ENCODE measurements at places on chromosomes 3 and 15. TPM values are rescaled to one million over a fixed set of nuclear protein-coding genes. Genes with fewer than 3 reads are reported as not detected.

DNA sequence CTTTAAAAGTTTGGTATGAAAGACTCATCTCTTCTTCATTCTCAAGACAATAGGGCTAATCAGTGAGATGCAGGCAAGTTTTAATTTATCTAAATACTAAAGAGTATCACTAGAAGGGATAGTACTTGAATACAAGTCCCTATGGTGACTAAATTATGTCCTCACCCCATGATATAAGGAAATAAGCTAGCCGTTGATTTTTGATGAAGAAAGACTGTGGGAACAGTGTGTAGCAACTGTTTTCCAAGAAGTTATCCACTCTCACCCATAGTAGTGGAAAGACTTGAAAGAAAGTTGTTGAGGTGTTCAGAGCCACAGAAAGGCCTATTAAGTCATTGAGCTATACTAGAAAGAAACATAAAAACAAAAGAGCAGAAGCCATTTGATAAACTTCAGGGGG, 36.7 kb downstream of the PIK3CA start:
- no peak for DNase-seq

DNA sequence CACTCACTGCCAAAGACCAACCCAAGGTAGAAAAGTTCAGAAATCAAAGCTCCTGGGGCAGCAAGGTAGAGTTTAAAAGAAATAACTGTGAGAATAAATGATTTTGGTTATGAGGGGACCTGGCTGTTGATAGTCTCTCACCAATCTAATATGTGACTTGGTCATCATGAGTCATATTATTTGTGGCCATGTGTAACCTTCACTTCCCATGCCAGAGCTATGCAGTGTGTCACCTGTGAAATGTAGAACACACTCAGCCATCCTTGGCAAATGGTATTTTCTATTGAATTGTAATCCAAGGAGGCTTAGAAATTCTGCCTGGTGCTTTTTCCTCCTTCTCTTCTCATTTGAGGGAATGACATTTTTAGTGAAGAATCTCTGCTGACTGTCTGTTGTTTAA, 184.2 kb upstream of the STAC start:
- no peak for DNase-seq

DNA sequence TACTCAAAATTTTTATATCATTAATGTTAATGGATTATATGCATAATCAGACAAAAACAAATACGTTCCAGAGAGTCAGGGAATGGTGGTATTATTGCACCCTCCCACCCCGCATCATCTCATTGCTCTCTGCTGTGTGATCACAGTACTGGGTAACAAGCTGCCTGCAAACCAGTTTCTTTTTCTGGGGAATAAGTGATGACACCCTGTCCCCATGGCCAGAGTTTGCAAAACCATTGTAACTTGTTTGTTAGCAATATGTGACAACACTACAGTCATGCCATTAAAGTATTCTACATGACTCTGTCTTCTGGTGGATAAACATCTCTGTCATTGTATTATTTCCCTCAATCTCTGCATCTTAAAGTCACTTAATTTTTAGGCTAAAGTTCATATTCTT, 39.5 kb downstream of the ZBTB38 start:
- DNase-seq = no peak

- no peak for DNase-seq
Measured at GRCh38 chr3:66785191-66785909, 212.8 kb upstream of the KBTBD8 start.

- DNase-seq = peak; percentile 97
Measured at GRCh38 chr3:29065211-29065785, 215.6 kb upstream of the RBMS3 start.

DNA sequence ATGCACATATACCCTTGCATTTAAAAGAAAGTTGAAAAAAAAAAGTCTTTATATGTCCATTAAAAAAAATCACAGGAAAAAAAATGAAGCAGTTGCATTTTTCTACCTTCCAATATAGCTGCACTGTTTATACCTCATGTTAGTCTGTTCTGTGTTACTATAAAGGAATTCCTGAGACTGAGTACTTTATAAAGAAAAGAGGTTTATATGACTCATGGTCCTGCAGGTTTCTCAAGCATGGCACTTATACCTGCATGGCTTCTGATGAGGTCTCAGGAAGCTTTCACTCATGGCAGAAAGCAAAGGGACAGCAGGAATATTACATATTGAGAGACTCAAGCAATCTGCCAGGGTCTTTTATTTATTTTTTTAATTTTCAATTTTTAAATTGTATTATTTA, 277.2 kb upstream of the BCHE start:
- DNase-seq = no peak

GRCh38 chr15:80106051-80106450, 46.6 kb downstream of the ZFAND6 start:
- no peak for DNase-seq

- DNase-seq = no peak
Measured at GRCh38 chr3:187720337-187720670, 17.9 kb upstream of the RTP2 start.

- DNase-seq = no peak
Measured at GRCh38 chr3:66923969-66924368, 74.1 kb upstream of the KBTBD8 start.

DNA sequence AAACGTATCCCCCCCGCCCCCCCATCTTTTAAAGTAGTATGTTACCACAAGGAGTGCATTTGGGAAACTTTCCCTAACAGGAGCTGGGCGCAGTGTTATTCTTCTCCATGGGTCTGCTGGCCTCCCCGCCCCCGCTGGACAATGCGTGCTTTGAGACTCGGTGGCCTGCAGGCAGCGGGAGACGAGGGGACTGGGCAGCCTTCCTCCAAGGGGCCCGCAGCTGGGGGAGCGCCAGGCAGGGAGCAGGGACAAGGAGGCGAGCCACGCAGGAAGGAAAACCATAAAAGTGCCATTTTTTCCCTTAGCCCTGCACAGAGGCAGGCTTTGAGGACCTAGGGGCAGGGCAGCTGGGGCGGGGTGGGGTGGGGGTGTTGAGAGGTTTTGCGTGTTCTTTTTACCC, 14.1 kb downstream of the SOX2 start:
- DNase-seq = no peak

GRCh38 chr3:81592101-81592500, 169.3 kb downstream of the GBE1 start:
- DNase-seq = no peak

DNA sequence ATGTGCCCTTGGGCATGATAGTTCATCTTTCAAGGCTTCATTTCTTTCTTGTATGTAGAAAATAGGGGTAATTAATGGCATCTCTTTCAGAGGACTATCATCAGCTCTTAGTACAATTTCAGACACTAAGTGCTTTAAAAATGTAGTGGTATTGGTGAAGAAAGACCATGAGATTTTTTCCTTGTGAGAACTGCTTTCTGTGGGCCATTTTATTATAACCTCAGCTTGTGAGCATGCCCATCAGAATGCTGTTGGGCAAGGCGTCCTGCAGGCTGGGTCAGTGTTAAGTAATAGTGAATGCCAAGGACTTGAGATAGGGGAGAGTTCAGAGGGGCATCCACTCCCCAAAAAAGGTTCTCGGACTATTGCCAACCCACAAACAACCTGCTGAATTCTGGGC, 187.9 kb downstream of the GHSR start:
- no peak for DNase-seq

DNA sequence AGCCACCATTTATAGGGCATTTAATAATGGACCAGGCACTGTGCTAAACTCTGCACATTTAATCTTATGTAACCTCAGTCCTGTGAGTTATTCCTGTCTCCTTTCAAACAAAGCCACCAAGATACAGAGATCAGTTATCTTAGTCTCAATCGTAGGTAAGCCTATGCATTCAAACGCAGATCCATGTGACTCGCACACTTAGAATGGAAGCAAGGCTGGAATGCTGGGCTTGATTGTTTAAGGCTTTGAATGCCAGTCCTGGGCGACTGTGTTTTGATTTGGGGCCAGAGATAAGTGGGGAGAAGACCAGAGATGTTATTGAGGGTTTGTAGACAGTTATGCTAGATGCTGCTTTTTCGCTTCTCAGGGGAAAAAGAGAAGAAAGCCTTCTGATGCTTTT, 22.2 kb downstream of the MED12L start:
- DNase-seq = no peak

DNA sequence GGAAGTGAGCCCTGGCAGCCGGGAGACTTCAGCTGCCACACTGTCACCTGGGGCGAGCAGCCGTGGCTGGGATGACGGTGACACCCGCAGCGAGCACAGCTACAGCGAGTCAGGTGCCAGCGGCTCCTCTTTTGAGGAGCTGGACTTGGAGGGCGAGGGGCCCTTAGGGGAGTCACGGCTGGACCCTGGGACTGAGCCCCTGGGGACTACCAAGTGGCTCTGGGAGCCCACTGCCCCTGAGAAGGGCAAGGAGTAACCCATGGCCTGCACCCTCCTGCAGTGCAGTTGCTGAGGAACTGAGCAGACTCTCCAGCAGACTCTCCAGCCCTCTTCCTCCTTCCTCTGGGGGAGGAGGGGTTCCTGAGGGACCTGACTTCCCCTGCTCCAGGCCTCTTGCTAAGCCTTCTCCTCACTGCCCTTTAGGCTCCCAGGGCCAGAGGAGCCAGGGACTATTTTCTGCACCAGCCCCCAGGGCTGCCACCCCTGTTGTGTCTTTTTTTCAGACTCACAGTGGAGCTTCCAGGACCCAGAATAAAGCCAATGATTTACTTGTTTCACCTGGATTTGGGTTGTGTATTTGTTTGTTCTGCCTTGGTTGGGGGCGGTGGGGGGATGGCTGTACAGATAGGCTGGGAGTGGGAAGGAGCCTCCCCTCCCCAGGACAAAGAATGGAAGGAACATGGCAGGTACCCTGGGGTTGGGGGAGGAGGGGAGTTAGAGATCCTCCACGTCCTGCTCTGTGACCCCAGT, 2.9 kb upstream of the GRM2 start:
- DNase-seq = no peak

GRCh38 chr3:151864423-151865101, 8.9 kb upstream of the SUCNR1 start:
- DNase-seq = peak; percentile 30

- DNase-seq = no peak
Measured at GRCh38 chr3:4895838-4896237, 83.4 kb upstream of the BHLHE40 start.

DNA sequence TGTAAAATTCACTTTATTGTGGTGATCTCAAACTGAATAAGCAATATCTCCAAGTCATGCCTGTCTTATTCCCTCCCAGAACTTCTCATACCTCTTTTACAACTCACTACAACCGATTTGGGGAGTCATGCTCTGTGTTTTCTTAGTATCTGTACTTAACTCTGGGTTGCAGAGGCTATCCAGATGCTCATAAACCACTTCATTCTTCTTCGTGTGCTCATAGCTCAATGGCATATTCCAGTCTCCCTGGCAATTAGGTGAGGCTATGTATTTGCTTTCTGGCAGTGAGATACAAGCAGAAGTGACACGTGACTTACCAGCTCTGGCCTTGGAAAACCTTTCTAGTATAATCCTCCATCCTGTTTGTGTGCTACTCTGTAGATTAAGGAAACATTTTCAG, 360.9 kb downstream of the ZNF385D start:
- no peak for DNase-seq

DNA sequence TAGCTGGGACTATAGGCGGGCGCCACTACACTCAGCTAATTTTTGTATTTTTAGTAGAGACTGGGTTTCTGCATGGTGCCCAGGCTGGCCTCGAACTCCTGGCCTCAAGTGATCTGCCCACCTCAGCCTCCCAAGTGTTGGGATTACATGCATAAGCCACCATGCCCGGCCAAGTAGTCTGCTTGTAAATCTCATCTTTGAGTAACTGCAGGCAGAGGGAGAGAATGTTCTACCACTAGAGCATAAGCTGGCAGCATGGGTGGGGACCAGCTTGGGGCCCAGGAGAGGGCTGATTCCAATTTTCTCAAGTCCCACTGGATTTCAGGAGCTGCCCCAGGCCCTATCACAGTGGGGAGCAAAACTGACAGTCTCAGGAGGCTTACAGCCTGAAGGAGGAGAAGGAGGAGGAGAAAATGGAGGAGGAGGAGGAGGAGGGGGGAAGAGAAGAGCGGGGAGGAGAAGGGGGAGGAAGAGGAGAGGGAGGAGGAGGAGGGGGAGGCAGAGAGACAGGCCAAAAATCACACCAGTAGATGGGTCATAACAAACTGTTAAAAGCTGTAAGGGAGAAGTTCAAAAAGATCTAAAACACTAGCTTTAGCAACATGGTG, 229.1 kb upstream of the IGF1R start:
- no peak for DNase-seq

DNA sequence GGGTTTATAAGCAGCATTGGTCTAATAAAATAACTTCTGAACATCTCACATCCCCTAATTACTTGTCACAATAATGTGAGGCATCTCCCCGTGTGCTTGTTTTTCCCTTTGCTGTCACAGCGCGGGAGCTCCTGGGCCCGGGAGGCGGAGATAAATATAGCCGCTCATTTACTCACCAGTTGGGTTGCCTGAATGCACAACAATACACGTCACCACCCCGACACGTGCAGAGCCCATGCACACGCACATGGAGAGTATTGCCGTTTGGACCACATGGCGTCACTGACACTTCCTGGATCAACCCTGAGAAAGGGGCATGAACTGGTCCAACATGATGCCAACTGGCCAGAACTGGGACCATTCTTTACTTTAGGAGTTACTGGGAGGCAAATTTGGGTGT, 76.2 kb downstream of the MRPL46 start:
- no peak for DNase-seq

DNA sequence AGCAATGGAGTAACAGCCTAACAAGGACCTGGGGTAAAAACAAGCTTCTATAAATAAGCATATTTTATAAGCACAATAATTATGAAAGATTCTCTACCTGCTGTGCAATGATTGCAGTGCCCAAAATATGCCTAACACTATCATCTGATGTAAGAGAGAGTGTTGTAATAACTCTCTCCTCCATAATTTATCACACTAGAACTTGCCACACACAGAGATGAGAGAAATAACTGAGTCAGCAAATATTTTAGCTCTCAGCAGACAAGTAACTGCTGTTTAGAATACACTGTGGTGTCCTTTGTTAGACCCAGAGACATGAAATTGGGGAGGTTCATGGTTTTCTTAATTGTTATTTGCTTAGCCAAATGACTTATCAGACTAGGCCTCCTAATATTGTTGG, 105.3 kb upstream of the ACP3 start:
- no peak for DNase-seq

GRCh38 chr3:14812196-14812790, 6.5 kb upstream of the FGD5 start:
- no peak for DNase-seq

The LDHAL6B gene
- not detected for total RNA-seq

The BRPF1 gene
- total RNA-seq = 10.1 TPM

The CFAP100 gene
- not detected for total RNA-seq

The GNL3 gene
- 75.7 TPM for total RNA-seq

The BOC gene
- 3.7 TPM for total RNA-seq

The PLCH1 gene
- total RNA-seq = 0.62 TPM

The CYP11A1 gene
- total RNA-seq = not detected

The TIMMDC1 gene
- total RNA-seq = 128 TPM

All from H4 (cell line).